GM23338 (cell line): ENCODE measurements at places on chromosomes 2 and 18. TPM values are rescaled to one million over a fixed set of nuclear protein-coding genes. Genes with fewer than 3 reads are reported as not detected.

GRCh38 chr2:8427211-8427610 is 254.6 kb upstream of the ID2 start:
- no peak overlapping the region for H3K27ac ChIP-seq
- no peak for DNase-seq
- no peak overlapping the region for H3K4me3 ChIP-seq
- H3K27me3 ChIP-seq: no peaks in the 10 kb centered on the region
- H3K4me1 ChIP-seq: no peaks in the 10 kb centered on the region

Gene ATP6V1B1
- total RNA-seq: not detected in 2 replicates

DNA sequence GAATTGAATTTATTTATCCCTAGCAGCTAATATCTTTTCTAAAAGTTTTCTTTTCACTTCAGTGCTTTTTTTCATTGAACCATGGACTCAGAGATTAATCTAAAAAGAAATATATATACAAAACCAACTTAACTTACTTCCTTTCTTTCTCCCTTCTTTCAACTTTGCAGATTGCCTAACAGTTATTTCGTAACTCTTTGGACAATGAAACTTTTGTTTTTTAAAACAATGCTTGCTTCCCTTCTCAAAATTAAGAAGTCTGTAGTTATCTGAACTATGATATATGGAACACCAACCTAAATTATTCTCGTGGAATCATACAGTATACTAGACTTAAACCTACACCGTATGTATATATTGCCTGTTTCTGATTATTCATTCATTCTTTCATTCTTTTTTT is 62.9 kb downstream of the MIB1 start:
- H3K27me3 ChIP-seq: no peaks in the 10 kb centered on the region
- DNase-seq: no peak
- no peak overlapping the region for H3K4me3 ChIP-seq

DNA sequence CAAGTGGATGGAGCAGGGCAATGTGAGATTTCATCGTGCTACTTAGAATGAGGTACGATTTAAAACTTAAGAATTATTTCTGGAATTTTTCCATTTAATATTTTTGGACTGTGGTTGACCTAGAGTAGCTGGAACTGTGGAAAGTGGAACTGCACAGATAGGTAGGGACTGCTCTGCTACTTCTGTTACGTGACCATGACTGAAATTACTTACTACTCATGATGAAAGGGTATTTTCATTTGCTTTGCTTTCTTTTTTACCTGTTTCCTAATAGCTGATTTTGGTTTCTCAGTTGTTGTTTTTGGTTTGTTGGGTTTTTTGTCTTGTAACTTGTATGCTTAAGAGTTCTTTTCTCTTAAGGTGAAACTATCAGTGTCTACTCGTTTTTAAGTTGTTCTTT is 11.4 kb downstream of the UBE2E3 start:
- H3K36me3 ChIP-seq: no peaks in the 10 kb centered on the region
- H3K27ac ChIP-seq: no peak overlapping the region
- peaks cover 34% of the 10 kb centered on the region for H3K4me1 ChIP-seq
- no peak for DNase-seq
- no peaks in the 10 kb centered on the region for H3K27me3 ChIP-seq
- no peak overlapping the region for H3K4me3 ChIP-seq

DNA sequence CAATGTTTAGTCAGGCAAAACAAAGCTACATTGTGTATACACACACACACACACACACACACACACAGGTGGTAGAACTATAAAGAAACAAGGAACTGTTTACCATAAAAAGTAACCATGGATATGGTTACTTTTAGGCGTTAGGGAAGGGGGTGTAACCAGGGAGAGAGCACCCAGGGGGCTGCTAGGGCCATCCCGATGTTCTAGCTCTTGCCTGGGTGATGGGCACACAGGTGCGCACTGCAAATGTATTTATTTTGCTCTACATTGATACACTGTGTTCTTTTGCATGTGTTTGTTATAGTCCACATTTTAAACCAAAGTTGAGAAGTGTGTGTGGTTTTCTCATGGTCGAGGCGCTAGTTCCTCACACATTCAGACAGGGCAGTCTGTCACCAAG is 69.8 kb upstream of the MYCN start:
- no peaks in the 10 kb centered on the region for H3K36me3 ChIP-seq
- DNase-seq: no peak
- no peaks in the 10 kb centered on the region for H3K27me3 ChIP-seq

DNA sequence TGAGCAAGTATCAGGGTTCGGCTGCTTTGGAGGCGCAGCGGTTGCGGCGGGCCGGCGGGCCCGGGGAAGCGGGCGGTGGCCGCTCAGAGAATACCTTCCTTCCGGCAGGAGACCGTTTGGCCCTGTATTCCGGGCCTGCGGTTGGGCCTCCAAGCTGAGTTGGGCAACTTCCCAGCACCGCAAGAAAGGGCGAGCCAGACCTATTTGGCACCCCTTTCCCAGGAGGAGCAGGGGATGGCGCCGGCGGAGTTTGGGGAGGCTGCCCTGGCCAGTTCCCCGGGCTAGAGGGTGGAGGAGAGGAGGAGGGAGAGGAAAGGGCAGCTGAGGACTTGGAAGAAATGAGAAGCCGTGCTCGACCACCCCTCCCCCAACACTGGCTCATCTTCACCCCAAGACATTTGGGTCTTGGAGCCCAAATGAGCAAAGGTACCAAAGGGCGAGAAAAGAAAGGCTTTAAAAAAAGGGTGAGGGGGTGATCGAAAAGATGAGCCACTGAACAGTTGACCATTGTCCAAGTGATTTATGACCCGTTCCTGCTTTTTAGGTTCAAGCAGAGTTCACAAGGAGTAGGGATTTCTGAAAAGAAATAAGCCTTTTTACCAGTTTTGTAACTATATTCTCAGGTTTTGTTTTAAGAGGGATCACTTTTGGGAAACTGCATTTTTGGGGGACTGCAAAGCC is 8.4 kb downstream of the HOXD3 start:
- no peak overlapping the region for H3K27ac ChIP-seq
- H3K27me3 ChIP-seq: peaks cover 100% of the 10 kb centered on the region
- H3K4me1 ChIP-seq: peaks cover 45% of the 10 kb centered on the region
- peak; percentile 62 for DNase-seq
- H3K36me3 ChIP-seq: no peaks in the 10 kb centered on the region; the same call in 1 of the 2 replicates
- peak overlapping the region; percentile 44; the same call in 1 of the 2 replicates for H3K4me3 ChIP-seq

Gene POMC
- total RNA-seq: 7.8 and 12.3 TPM in 2 replicates

Gene MEP1B
- not detected in 2 replicates for total RNA-seq

DNA sequence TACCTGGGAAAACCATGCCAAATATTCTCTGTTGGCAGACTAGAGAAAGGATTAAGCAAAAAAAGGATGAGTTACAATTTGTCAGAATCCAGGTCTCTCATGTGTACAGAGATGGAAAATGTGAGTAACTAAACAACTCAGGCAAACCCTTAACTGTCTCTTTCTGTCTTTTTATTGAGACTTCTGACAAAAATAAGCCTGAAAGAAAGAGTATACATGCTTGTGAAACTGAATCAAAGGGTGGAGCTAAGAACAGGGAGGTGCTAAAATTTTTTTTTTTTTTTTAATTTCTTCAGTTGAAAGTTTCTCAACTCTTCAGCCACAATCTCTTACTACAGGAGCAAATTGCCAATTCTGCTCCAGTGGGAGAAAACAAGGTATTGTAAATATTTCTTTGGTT is at the start of gene SERPINB10:
TSS of gene SERPINB10 (plus strand) at position 295 of the 400 bp plus-strand sequence. CDS start 7,553 bp downstream, outside the sequence.
- DNase-seq: no peak
- H3K27me3 ChIP-seq: no peaks in the 10 kb centered on the region
- H3K27ac ChIP-seq: no peak within 1 kb of the TSS
- H3K36me3 ChIP-seq: no peaks in the 10 kb centered on the region

DNA sequence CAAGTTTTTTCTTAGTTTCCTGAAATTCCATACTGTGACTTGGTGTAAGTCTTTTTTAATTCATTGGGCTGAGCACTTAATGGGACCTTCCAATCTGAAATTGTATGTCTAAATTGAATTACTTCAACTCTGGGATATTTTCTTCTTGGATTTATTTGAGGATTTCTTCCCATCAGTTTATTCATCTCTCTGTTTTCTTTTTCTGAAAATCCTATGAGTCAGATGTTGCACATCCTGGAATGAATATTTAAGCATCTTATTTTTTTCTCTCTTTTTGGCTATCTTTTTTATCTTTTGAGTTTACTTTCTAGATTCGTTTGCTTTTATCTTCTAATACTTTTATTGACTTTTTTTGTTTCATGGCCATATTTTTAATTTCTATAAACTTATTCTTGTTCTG is 55.4 kb upstream of the ACYP2 start:
- no peak overlapping the region for H3K4me3 ChIP-seq
- H3K27ac ChIP-seq: no peak overlapping the region
- H3K4me1 ChIP-seq: no peaks in the 10 kb centered on the region
- no peaks in the 10 kb centered on the region for H3K27me3 ChIP-seq
- no peak for DNase-seq

Gene VAMP8
- total RNA-seq: 16.3 and 17.4 TPM in 2 replicates

- no peak overlapping the region for H3K4me3 ChIP-seq
- no peaks in the 10 kb centered on the region for H3K27me3 ChIP-seq
- H3K4me1 ChIP-seq: no peaks in the 10 kb centered on the region
- no peak for DNase-seq
- no peaks in the 10 kb centered on the region for H3K36me3 ChIP-seq
Measured at GRCh38 chr18:63073481-63073880, 246.1 kb downstream of the BCL2 start.

GRCh38 chr2:132448331-132448730 is 31.7 kb downstream of the GPR39 start:
- no peaks in the 10 kb centered on the region for H3K36me3 ChIP-seq
- no peak overlapping the region for H3K4me3 ChIP-seq
- H3K27me3 ChIP-seq: no peaks in the 10 kb centered on the region
- H3K4me1 ChIP-seq: peaks cover 5% of the 10 kb centered on the region; the same call in 1 of the 2 replicates

GRCh38 chr2:37746883-37747282 is 75.4 kb upstream of the CDC42EP3 start:
- H3K27me3 ChIP-seq: no peaks in the 10 kb centered on the region
- H3K4me3 ChIP-seq: no peak overlapping the region
- DNase-seq: no peak
- no peaks in the 10 kb centered on the region for H3K4me1 ChIP-seq

Gene IHH
- not detected in 2 replicates for total RNA-seq

Gene USP40
- total RNA-seq: 11.7 and 13.5 TPM in 2 replicates

Gene IL18R1
- total RNA-seq: 0.17 and 0.89 TPM in 2 replicates

GRCh38 chr2:78035804-78036203 is 513.6 kb upstream of the LRRTM4 start:
- peaks cover 4% of the 10 kb centered on the region; the same call in 1 of the 2 replicates for H3K36me3 ChIP-seq
- peak overlapping the region; percentile 66 for H3K27ac ChIP-seq
- H3K4me1 ChIP-seq: peaks cover 18% of the 10 kb centered on the region; the same call in 1 of the 2 replicates
- DNase-seq: peak; percentile 45

DNA sequence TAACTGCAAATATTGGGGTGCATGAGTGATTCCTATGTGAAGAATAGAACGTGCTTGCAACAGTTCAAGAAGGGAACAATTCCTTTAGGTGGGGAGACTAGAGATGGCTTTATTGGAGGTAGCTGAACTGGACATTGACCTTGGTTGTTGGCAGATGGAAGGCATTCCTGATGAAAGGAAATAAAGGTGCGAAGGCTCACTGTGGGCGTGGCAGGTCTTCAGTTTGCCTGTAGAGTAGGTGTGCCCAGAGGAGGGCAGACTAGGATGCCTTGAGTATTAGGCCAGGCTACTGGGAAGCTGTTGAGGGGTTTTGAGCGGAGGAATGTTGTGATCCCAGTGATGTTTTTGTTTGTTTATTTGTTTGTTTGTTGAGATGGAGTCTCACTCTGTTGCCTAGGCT is 2.8 kb downstream of the SPR start:
- peaks cover 25% of the 10 kb centered on the region for H3K4me1 ChIP-seq
- no peaks in the 10 kb centered on the region for H3K36me3 ChIP-seq
- H3K27ac ChIP-seq: no peak overlapping the region
- DNase-seq: no peak

DNA sequence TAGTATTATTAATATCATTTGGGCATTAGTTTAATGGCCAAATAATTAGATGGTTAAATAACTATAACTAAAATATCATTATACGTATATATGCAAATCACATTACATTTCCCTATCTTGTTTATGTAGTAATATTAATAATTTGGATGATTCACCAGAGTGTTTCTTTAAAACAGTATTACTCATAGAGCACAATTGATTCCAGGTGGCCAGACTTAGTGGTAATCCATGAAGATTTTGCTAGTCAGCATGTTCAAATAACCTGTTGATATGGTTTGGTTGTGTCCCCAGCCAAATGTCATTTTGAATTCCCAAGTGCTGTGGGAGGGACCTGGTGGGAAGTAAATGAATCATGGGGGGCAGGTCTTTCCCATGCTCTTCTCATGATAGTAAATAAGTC is 782.3 kb downstream of the LRP1B start:
- no peak overlapping the region for H3K4me3 ChIP-seq
- H3K36me3 ChIP-seq: no peaks in the 10 kb centered on the region

GRCh38 chr18:5419030-5419429 is 123.5 kb upstream of the ZBTB14 start:
- H3K27me3 ChIP-seq: no peaks in the 10 kb centered on the region
- no peak overlapping the region for H3K27ac ChIP-seq
- peaks cover 4% of the 10 kb centered on the region; the same call in 1 of the 2 replicates for H3K4me1 ChIP-seq
- no peaks in the 10 kb centered on the region for H3K36me3 ChIP-seq
- DNase-seq: no peak
- H3K4me3 ChIP-seq: no peak overlapping the region

DNA sequence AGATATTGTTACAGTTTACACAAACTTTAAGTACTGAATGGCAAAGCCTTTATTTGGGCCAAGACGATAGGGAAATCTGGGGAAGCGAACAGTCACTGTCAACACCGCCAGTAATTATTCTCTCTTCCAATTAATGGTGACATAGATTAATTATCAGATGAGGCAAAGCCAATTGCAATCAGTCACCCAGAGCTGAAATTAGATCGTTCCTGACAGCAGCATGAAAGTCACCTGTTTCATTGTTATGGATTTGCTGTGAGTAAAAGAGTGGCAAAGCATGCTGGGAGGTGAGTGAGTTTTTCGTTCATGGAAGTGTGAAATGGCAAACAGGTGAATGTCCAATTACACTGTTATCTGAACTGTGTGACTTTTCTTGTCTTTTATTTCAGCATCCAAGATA is 164.8 kb upstream of the KLHL14 start:
- H3K36me3 ChIP-seq: peaks cover 5% of the 10 kb centered on the region; the same call in 1 of the 2 replicates
- H3K27ac ChIP-seq: peak overlapping the region; percentile 67; the same call in 1 of the 2 replicates
- peak; percentile 9 for DNase-seq
- no peak overlapping the region for H3K4me3 ChIP-seq
- H3K27me3 ChIP-seq: no peaks in the 10 kb centered on the region

GRCh38 chr2:160402997-160403979 is 90.3 kb downstream of the RBMS1 start:
- H3K4me1 ChIP-seq: peaks cover 73% of the 10 kb centered on the region
- no peak for DNase-seq
- H3K4me3 ChIP-seq: no peak overlapping the region
- no peak overlapping the region for H3K27ac ChIP-seq

DNA sequence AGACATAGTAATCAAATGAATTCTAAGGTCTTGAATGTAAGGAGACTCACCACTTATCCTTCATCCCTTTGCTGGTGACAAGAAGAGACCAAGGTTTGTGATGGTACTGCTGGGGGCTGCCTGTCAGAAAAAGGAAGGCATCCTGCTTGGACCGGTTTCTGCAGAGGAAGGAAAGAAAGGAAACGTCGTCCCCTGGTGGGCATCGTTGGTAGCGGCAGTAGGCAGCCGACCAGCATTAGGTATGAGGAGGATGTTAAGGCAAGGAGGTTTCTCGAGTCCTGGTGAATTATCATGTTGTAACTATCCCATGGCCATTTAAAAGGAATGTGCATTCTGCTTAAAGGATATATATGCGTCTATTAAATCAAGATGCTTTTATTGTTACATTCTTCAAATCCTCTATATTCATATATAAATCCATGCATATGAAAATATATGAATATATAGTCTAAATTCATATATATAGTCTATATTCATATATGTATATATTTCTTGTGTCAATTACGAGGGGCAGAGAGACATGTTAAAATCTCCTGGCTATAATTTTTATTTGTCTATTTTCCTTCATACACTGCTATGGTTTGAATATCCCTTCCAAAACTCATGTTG is 94.4 kb upstream of the TGFA start:
- H3K4me1 ChIP-seq: peaks cover 5% of the 10 kb centered on the region; the same call in 1 of the 2 replicates
- no peak overlapping the region for H3K27ac ChIP-seq
- H3K36me3 ChIP-seq: no peaks in the 10 kb centered on the region
- H3K4me3 ChIP-seq: no peak overlapping the region
